ENCODE measurements at places on chromosomes 6 and 20.

DNA sequence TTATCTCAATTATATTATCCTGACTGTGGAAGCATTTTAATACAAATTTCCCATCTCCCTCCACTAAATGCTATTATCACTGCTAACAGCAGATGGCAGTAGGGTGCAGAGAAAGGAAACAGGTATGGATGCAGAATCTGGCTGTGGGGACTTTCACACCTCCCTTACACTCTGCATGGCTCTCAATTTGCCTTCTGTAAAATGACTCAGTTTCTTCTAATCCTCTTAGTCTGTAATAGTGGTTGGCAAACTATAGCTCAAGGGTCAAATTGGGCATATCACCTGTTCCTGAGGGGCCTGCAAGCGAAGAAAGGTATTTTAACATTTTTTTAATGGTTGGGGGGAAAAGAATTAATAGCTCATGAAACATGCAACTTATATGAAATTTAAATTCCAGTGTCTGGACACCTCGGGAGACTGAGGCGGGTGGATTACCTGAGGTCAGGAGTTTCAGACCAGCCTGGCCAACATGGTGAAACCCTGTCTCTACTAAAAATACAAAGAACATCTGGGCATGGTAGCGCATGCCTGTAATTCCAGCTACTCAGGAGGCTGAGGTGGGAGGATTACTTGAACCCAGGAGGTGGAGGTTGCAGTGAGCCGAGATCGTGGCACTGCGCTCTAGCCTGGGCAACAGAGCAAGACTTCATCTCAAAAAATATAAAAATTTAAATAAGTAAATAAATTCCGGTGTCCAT, 83.5 kb downstream of the ZMYND8 start:
- peak; percentile 36 for DNase-seq

DNA sequence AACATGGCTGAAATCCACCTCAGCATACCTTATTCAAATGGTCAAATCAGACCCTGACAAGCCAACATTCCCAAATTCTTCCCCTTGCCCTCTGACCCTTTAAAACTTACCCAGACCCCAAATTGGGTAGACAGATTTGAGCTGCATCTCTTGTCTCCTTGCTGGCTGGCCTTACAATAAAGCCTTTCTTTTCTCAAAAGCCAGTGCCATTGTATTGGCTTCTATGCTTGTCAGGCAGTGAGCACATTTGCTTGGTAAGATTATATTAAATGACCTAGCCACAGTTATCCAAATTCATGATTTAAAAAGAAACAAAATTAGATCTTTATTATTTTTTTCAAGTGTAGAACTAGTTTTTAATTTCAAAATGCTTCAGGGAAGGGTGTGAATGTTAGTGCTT, 67.8 kb upstream of the FAM83B start:
- DNase-seq, result no peak

- DNase-seq, result no peak
Observed at GRCh38 chr20:3911956-3912355, 22.8 kb downstream of the PANK2 start.

- no peak for DNase-seq
Observed at GRCh38 chr20:40869218-40870147, 159.1 kb upstream of the TOP1 start.

GRCh38 chr20:51043811-51044210, 20.9 kb upstream of the KCNG1 start:
- DNase-seq, result no peak

GRCh38 chr6:156718647-156719394, 58.4 kb upstream of the ARID1B start:
- no peak for DNase-seq

GRCh38 chr20:62910777-62911497, 15.4 kb downstream of the DIDO1 start:
- no peak for DNase-seq

DNA sequence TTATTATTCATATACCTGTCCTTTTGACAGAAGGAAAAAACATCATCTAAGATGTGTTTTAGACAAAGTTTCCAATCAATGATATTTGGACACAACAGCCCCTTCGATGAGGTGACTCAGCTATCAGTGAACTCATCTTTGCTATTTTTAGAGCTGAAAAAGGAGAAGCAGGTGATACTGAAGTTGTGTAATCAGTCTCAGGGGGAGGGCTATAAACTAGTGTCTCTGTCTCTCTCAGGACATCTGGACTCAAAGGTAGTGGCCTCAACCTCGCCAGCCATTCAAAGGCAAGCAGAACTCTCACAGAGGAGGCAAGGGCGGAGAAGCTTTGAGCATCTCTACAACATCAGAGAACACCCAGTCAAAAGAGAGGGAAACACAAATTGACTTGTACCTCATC, 135.4 kb downstream of the BFSP1 start:
- DNase-seq, result no peak

GRCh38 chr6:140993515-140993914, 1139.2 kb upstream of the GJE1 start:
- no peak for DNase-seq

GRCh38 chr6:5762561-5762968, 244.2 kb downstream of the NRN1 start:
- no peak for DNase-seq

GRCh38 chr6:16361121-16361520, 122.7 kb downstream of the GMPR start:
- DNase-seq, result no peak

GRCh38 chr20:40704828-40705227, 15.8 kb upstream of the MAFB start:
- DNase-seq, result no peak

- DNase-seq, result no peak
Observed at GRCh38 chr6:166341464-166341863, 881 bp downstream of the SFT2D1 start.

GRCh38 chr20:63509088-63509564, 10.2 kb upstream of the EEF1A2 start:
- no peak for DNase-seq

DNA sequence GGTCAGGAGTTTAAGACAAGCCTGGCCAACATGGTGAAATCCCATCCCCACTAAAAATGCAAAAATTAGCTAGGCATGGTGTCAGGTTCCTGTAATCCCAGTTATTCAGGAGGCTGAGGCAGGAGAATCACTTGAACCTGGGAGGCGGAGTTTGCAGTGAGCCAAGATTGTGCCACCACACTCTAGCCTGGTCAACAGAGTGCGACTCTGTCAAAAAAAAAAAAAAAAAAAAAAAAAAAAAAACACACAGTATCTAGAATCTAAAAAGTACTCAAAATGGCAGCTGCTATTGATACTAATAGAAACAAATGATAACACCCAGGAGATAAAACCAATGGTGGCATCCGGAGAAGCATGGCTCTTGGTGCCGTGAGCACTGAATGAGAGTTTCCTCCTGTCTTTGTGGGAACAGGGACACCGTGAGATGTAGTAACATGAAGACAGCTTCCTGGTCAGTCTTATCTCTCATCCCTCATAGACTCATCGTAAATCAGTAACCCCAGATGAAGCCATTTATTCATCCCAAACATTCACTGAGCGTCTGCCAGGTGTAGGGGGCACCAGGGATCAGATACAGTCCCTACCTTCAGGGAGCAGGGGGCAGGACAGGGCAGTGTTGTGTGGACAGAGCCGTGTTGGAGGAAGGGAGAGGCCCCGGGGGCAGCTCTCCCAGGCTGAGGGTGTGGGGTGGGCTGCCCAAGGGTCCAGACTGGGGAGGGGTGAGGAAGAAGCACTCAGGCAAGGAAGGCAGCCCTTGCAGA, 66.1 kb downstream of the SYNJ2 start:
- no peak for DNase-seq

DNA sequence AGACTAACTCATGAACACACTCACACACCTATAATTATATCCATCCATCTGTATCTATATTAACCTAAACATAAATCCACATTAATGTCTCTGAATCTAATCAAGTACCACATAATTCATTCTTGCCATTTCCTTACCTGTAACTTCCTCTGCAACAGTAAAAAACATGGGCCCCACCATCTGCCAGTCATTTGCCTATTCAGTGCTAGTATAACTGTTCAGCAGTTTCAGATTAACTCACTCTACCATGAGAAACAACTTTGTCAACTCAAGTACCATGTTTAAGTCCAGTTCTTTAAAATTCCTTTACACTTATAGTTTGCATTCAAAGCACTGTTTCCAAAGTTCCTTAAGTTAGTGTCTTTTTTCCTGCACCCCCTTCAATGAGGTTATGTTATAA, 68.8 kb downstream of the LAMP5 start:
- DNase-seq, result no peak

DNA sequence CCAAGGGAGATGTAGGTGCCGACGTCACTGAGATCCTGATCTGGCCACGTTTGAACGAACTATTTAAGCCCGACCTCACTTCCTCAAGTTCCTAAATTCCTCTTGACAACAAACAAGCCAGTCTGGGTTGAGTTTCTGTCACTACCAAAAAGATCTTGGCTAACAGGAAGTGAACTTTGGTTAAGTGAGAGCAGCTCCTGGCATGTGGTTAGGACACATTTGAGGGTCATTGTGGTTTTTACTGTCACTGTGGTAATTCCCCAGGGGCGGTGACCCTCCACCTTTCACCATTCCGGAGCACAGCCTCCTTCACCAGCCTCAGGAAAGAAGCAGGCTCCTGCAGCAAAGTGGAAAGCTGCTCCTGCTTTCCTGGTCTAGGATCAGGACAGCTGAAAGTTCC, 43.1 kb upstream of the ZNF831 start:
- no peak for DNase-seq

GRCh38 chr20:25252686-25253421, 5.0 kb downstream of the PYGB start:
- no peak for DNase-seq

DNA sequence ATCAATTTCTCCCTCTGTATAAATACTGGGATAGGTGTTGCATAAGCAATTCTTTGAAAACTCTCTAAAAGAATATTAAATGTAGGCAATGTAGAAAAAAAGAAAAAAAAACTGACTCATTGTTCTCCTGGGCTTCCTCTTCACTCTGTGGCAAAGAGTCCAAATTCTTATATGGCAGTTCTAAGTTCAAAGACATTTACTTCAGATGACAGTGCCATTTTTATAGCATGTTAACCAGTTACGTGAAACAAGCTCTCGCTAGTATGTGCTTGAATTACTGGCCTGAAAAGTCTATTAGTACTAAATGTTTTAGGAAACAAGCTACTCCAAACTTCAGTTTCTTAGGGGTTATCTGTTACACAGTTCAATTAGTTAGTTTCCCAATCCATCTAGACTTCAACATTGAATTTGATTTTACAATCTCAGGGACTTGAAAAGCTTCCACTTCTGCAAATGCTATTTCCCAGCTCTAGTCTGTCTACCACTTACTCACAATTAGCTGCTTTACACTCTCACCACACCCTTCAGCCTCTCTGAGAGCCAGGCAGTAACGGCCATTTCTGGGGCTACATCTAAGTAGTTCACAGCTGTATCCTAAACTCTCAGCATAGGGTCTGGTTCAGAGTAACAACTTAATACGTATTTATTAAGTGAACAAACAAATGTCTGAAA, 100.4 kb downstream of the OGFRL1 start:
- no peak for DNase-seq

DNA sequence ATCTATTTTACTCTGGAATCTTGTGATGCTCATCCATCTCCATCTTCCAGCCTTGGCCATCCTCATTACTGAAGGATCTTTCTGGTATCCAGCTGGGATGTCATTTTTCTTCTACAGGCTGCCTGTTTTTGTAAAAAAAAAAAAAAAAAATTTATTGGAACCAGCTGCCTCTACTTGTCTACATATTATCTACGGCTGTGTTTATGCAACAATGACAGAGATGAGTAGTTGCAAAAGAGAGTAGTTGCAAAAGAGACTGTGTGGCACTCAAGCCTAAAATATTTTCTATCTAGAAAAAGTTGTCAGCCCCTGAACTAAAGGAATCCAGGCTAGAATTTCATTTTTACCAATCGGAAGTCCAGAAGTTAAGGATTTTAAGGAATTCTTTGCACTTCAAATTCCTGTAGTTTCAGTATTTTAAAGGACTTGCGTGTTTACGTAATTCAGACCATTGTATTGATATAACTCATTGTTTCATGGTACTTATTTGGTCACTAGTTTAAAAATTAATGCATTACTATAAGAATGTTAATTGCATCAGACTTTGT, 38.6 kb upstream of the PLCG1 start:
- no peak for DNase-seq
